ENCODE measurements at places on chromosomes 3 and 15.

GRCh38 chr3:23991306-23991682 is 46.2 kb downstream of the NR1D2 start:
- DNase-seq = no peak

GRCh38 chr3:63914312-63914711 is 2.1 kb upstream of the SCAANT1 start:
- DNase-seq = no peak

GRCh38 chr15:34818526-34818925 is 23.2 kb upstream of the ACTC1 start:
- DNase-seq = no peak

DNA sequence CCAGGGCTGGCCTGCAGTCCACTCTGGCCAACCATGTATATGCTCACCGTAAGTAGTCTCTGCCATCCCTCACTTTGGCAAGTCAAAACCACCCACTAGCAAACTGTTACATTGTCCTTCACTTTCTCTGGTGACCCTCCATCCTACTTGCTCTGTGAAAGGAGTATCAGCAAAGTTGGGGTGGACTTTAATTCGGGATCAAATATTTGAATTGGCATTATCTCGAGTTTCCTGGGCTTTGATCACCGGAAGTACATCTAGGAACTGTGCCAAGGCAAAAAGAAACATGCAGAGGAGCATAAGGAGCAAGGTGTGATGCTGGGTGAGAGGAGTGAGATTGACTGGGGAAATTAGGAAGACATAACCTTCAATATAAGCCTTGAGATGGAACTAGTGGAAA is 188.9 kb upstream of the P2RY1 start:
- no peak for DNase-seq

GRCh38 chr15:30991255-30992235 is at the start of gene MTMR10:
TSS of gene MTMR10 (minus strand) at chr15:30991628. CDS start at chr15:30991506, 122 bp downstream.
- peak; percentile 86 for DNase-seq

- no peak for DNase-seq
Measured at GRCh38 chr3:160001148-160001760, 12.6 kb downstream of the IL12A start.

GRCh38 chr15:57403566-57404325 is 27.4 kb downstream of the CGNL1 start:
- DNase-seq = no peak

DNA sequence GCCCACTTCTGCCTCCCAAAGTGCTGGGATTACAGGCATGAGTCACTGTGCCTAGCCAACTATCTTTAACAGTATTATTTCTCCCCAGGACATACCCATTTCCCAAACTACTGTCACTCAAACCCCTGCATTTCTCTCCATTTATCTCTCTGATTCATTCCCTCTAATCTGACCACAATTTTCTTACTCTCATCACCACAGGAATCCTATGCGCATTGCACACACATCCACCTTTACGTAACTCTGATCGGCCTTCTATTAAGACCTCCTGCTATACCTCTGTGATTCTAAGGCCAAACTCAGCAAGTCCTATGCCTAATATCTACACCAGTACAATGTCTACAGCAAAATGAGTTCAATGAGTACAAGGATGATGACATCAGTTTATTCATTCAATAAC is 235.0 kb downstream of the ULK4 start:
- DNase-seq = no peak

GRCh38 chr15:48442011-48442410 is 110.8 kb downstream of the DUT start:
- DNase-seq = no peak

DNA sequence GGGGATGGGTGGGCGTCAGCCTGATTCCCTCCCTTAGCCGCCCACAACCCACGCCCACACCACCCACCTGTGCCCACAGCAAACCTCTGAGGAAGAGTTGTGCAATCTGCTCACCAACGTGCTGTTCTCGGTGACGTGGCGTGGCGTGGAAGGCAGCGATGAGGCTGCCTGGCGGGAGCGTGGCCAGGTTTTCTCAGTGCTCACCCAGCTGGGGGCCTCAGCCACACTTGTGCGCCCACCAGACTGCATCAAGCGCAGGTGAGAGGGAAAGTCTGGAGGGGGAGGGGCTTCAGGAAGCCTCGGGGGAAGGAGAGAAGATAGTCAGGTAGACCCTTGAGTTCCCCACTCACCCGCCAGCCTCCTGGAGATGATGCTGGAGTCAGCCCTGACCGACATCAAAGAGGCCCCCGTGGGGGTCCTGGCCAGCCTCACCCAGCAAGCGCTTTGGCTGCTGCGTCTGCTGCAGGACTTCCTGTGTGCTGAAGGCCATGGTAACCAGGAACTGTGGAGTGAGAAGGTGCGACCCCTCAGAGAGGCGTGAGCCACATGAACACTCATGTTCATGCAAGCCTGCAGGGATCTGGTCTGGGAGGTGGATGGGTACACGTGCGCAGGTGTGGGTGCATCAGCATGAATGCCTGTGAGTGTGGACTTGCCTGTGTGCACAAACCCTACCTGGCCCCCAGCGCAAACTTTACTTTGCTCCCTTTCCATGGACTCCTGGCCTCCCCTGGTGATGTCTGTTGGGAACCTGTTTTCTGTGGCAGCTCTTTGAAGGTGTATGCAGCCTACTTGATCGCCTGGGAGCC is 21.7 kb downstream of the NBEAL2 start:
- no peak for DNase-seq

GRCh38 chr3:161236240-161236639 is 15.1 kb downstream of the NMD3 start:
- DNase-seq = no peak

GRCh38 chr15:67096546-67097294 is 31.3 kb downstream of the SMAD3 start:
- DNase-seq = no peak

GRCh38 chr15:37097144-37097919 is 3.0 kb downstream of the MEIS2 start:
- DNase-seq = peak; percentile 48

GRCh38 chr3:105788593-105788992 is 80.2 kb downstream of the CBLB start:
- no peak for DNase-seq

GRCh38 chr3:172634948-172635347 is 75.9 kb downstream of the NCEH1 start:
- DNase-seq = no peak

DNA sequence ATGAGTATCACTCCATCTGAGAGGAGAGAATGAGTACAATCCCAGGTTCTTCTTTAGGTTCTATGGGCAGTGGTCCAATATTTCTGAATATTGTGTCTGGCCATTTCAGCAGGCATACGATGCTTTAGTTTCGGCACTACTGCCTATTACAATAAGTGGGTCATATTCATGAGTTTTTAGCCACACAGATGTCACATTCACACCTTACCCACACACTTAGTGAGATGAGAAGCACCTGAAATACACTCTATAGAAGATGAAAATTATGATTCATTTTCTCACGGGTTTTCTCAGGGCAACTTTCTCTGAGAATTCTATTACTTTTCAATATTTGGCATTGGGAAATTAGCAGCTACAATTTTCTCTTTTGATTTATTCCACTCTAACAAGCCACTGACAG is 132.2 kb downstream of the TGFBR2 start:
- DNase-seq = no peak

- DNase-seq = no peak
Measured at GRCh38 chr3:46091741-46092701, 64.7 kb upstream of the XCR1 start.

DNA sequence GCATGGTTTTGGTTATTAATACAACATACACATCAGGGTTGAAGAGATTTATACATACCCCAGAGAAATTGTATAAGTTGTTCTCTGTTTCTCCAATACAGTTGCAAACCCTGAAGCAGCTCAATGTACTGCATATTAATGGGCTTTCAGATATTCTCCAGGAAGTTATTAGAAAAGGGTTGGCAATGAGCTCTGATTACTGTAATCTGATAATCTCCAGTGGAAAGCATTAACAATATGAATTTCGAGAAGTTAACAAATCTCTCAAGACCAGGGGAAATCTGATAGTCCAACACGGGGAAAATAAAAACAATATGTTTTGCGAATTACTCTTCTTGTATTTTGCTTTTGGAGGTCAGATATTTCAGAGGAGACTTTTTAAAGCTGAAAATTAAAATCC is 950.1 kb downstream of the TBL1XR1 start:
- DNase-seq = no peak

DNA sequence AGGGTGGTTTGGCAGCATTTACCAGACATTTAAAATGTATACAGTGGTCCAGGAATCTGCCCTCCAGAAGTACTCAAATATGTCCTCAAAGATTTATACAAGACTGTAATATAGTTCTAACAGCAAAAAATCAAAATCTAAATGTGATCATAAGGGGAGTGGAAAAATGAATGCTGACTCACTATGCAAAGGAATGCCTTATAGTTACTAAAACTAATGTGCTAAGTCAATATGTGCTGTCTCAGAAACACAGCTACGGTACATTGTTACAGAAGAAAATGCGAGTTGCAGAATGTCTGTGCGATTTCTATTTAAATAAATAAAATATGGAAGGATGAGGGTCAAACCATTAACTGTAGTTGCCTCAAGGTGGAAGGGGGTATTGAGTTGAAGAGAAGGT is 230.1 kb upstream of the UBE2E1 start:
- DNase-seq = no peak

GRCh38 chr3:129263161-129263910 is 13.9 kb downstream of the COPG1 start:
- DNase-seq = no peak

- no peak for DNase-seq
Measured at GRCh38 chr15:72671525-72671924, 14.5 kb downstream of the HIGD2B start.

GRCh38 chr3:36944012-36944640 is 728 bp downstream of the TRANK1 start:
- peak; percentile 51 for DNase-seq

GRCh38 chr3:138942271-138942670 is 4.7 kb downstream of the FOXL2 start:
- no peak for DNase-seq

DNA sequence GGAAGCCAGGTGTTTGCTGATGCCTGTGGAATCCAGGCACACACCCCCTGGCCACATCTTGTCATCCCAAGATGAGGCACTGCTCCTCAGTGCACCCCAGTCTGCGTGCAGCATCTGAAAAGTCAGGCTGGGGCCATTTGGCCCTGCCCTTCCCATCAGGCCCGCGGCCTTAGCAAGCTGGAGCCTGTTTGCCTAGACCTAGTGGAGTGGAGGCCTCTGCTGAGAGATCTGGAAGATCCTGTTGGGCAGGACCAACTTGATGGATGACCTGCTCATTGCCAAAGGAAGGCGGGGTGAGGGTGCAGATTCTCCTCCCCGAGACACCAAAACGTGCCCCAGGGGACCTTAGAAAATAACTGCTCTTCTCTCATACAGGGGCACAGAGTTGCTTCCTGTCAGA is 220.2 kb downstream of the SHQ1 start:
- DNase-seq = no peak

DNA sequence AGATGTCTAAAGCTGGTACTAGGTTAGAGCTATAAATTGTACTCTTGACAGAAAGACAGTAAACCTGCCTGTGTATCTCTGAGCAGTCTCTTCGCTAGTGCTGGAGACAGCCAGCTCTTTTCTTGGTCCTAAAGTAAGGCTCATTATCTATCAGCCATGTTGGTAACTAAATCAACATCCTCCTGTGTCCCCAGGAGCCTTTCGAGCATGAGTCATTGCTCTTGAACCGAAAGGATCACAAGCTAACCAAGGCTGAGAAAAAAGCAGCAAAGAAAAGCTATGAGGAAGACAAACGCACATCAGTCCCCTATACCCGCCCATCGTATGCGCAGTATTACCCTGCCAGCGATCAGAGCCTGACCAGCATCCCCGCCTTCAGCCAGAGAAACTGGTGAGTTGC is 25.0 kb upstream of the TEX264 start:
- DNase-seq = no peak

DNA sequence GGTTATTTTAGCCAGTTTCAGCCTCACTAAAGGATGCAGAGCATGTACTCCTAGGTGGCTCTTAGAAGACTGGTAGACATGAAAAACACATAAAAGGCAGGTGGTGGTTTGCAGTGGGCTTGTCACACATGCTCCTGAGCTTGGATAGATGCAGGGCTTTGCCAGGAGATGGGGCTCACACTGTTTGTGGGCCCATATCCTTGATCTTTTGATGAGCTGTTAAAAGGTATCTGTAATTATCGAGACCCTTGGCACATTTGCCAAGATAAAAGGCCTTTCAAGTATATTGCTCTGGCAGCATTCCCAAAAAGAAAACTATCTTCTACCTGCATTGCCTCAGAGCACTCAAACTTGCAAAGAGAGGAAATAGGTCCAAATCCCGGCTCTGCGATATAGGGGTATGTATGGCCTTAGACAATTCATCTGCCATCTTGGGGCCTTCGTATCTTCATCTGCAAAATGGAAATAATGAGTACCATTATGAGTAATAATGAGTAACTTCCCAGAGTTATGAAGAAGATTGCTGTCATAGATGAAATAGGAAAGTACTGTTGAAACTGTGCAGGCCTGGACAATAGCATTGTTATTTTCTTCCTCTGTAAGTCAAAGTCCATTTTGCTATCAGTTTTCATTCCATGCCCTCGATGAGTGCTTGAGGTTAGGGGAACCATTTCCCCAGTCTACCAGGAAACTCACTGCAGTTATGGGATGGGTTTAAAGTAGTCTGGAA is 172.7 kb downstream of the SYNPR start:
- DNase-seq = no peak
